Astrocyte (in vitro differentiated cells and primary cell): ENCODE measurements at places on chromosomes 16 and 17.

GRCh38 chr16:7376227-7376626, 43.6 kb downstream of the RBFOX1 start:
- no peak for DNase-seq

DNA sequence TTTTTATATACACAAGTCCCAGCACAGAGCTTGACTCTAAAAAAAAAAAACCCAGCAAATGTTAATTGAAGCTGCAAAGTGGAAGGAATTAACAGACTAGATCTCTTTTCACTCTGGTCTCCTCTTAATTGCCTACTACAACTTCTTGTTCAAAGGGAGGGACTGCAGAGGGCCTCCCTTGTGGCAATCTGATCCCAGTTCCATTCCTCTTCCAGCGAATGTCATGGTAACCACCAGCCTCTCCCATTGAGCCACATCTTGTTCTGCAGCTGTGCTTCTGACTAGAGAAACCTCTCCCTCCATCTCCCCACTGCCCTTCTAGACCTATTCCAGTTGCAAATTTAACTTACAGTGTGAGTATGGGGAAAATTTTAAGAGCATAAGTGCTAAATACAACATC, 5.9 kb downstream of the SUPT6H start:
- DNase-seq = no peak

GRCh38 chr17:50830994-50831393, 4.4 kb upstream of the WFIKKN2 start:
- no peak for DNase-seq

DNA sequence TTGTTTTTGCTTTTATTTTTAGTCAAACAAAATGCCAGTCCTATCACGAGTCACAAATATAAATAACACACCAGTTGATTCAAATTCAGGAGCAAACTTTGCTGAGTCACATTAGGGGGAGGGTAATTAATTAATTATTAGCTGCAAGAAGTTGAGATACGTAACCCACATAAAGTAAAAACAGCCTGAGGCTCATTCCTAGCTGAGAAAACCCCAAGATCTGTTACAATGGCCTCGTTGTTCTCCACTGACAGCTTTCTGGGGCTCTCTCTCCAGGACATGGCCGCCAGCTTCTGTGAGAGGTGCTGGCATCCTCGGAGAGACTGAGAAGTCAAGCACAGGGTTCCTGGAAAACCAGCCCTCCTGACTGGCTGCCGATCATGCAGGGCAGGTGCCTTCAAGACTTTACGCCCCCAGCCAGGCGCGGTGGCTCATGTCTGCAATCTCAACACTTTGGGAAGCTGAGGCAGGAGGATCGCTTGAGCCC, 11.1 kb downstream of the RAB40B start:
- DNase-seq = no peak

DNA sequence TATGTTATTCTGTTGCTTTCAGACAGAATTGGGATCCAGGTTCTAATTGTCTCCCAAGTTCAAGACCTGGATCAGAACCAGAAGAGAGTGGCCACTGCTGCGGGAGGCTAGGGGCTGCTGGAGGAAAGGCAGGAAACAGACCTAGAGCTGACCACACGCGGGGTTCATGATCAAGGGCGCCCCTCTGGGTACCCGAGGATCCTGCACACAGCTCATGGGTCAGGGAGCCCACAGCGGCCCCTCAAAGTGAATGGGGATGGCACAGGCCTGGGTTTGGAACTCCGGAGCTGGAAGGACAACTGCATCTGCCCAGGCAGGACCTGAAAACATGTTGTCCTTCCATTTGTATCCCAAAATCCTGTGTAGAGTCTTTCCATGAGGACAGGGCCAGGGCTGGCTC, 107.0 kb downstream of the RMI2 start:
- DNase-seq = no peak

GRCh38 chr16:67109407-67110135, at the start of gene PHAF1:
TSS of gene PHAF1 (plus strand) at chr16:67109941. CDS start at chr16:67110176, 235 bp downstream.
- peak; percentile 71 for DNase-seq

GRCh38 chr17:64507413-64507782, 621 bp downstream of the CEP95 start:
- peak; percentile 74 for DNase-seq

DNA sequence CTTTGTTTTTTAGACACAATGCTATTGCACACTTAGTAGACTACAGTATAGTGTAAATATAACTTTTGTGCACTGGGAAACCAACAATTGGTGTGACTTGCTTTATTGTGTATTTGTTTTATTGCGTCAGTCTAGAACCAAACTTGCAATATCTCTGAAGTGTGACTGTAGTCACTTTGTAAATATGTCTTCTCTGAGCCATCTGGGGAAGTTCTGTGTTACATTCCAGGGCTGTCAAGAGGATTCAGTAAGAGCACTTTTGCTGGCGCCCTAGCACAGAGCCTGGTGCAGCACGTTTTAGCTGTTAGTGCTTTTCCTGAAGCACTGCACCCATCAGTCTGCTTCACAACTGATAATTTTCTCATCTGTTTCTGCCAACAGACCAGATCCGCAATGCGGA, 73.2 kb downstream of the NT5M start:
- no peak for DNase-seq

- no peak for DNase-seq
Measured at GRCh38 chr17:61144617-61145564, 254.8 kb upstream of the TBX2 start.

DNA sequence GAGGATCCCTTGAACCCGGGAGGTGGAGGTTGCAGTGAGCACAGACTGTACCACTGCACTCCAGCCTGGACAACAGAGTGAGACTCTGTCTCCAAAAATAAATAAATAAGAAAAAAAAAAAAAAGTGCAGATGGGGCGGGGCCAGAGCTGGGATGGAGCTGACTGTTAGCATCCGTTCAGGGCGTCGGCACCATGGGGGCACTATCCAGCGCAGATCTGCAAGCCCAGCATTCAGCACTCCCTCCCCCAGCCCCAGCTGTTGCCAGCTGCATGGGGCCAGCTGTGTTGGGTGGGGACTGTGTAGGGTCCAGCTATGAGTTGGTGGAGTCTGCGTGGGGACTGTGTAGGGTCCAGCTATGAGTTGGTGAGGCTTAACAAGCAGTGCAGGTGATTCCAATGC, 13.3 kb downstream of the GPRC5C start:
- no peak for DNase-seq

GRCh38 chr16:76199681-76200220, 77.5 kb upstream of the CNTNAP4 start:
- DNase-seq = no peak

- peak; percentile 86 for DNase-seq
Measured at GRCh38 chr16:83826146-83826913, 18.6 kb downstream of the HSBP1 start.

DNA sequence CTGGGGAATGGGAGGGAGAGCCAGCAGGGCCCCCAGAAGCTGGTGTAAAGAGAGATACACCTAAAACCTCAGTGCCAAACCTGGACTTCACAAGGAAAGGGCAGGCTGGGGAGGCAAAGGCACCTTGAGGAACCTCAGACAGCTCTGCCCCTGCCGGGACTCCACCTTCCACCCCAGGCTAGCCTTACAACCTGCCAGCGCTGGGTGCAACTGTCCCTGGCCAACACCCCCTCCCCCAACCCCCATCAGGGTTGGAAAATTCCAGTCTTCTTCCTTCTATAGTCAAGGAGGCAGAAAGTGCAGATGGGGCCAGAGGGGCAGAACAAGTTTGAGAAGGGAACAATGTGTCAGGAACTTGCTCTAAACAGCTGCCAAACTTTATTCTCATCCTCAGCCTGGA, 2.2 kb downstream of the YBX2 start:
- DNase-seq = no peak

DNA sequence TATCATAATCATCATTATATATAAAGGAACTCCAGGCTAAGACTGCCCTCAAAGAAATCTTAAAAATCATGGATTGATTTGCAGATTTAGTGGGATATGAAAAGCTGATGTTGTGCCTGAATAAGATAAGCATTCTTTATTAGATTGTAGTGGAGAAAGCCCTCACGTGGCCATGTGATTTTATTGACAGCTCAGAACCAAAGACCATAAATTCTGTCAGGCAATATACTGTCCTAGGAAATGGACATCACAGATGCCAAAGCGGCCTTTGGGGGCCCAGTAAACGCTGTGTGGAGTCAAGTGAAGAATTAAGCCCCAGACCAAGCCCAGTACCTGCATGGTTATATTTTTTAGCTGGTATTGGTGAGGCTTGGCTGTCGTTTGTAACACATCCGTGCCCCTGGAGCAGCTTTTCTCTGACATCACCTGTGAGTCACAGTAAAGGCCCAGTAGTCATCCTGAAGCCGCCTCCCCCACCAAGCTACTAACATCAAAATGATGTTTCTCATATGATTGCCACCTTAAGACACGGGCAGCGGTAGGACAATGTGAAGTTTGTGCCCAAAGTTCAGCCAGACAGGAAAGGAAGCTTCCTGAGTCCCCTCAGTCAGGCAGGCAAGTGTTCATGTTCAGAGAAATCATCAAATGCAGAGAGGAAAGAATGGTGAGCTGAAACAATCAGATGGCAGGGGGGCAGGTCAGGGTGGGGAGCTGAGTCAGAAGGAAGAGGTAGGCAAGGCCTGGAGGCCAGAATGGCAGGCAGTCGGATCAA, 209.4 kb downstream of the IRX3 start:
- peak; percentile 70 for DNase-seq

GRCh38 chr17:70446446-70446845, 277.1 kb downstream of the KCNJ2 start:
- DNase-seq = no peak
